ENCODE measurements at places on chromosomes 6 and 20.

DNA sequence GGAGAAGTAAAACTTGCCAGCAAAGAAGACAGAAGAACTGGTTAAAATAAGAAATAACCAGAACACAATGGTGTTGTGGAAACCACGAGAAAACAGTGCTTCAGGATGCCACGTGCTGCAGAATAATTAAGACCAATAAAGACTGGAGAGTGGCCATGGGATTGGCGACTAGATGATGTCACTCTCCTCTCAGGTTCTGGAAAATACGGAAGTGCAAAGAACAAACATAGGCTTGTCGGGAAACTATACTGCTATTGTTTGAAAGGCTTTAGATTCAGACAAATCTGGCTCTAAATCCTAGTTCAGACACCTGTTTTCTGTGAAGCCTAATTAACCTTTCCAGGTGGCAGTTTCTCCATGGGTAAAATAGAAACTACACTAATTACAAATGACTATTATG is 138.4 kb upstream of the STXBP5 start:
- DNase-seq: no peak

DNA sequence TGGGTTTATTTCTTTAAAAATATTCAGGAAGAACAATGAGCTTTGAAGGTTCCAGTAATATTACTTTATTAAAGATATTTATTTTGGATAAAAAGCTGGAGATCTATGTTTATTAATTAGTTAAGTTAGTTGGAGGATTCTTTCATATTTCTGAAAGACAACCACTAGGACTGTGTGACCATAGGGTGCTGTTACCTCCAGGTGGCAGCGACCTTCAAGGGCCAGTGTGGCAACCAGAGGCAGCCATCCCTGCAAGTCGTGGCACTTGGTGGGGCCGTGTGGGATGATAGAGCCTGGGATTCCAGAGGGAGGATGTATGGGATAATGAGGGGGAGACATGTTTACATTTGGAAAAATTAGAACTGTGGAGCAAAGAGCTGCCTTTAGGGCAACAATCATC is 95.5 kb upstream of the SCP2D1 start:
- no peak for DNase-seq

GRCh38 chr6:105892577-105893262 is 193.4 kb upstream of the PRDM1 start:
- no peak for DNase-seq

GRCh38 chr6:12608016-12608860 is 108.3 kb upstream of the PHACTR1 start:
- DNase-seq: no peak

GRCh38 chr6:151585741-151586140 is 91.9 kb downstream of the CCDC170 start:
- DNase-seq: peak; percentile 47

DNA sequence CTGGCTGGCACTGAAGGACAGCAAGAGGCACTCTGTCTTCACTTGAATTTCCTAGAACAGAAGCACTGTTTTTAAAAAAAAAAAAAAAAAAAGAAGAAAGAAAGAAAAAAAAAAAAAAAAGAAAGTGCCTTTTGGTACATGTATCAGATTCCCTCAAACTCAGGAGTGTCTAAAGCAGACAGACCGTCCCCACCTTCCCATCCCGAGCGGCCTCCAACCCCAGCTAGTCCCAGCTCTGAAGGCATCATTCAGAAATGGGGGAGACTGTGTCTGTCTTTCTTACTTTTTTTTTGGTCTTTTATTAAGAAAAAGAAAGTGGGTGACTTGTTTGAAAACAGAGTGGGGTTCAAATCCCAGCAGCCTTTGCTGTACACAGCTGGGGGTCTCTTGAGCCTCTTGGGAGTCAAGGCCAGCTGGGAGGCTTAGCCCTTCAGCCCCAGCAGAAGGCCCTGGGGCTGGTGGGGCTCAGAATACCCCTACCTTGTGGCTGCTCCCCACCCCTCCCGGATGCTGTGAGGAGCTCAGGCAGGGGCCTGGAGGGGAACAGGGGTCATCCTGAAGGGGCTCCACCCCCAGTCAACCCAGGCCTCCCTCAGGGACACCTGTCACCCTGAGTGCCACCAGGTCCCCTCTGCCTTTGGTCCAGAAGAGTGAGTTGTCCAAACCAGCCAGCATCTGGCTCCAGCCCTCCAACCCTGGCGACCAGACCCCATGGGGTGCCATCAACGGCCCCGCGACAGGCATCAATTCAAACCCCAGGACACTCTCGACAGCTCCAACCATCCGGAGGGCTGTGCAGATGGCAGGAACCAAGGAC is 128.3 kb downstream of the TAF4 start:
- no peak for DNase-seq

GRCh38 chr6:118709859-118710350 is 58.5 kb upstream of the CEP85L start:
- DNase-seq: peak; percentile 73

DNA sequence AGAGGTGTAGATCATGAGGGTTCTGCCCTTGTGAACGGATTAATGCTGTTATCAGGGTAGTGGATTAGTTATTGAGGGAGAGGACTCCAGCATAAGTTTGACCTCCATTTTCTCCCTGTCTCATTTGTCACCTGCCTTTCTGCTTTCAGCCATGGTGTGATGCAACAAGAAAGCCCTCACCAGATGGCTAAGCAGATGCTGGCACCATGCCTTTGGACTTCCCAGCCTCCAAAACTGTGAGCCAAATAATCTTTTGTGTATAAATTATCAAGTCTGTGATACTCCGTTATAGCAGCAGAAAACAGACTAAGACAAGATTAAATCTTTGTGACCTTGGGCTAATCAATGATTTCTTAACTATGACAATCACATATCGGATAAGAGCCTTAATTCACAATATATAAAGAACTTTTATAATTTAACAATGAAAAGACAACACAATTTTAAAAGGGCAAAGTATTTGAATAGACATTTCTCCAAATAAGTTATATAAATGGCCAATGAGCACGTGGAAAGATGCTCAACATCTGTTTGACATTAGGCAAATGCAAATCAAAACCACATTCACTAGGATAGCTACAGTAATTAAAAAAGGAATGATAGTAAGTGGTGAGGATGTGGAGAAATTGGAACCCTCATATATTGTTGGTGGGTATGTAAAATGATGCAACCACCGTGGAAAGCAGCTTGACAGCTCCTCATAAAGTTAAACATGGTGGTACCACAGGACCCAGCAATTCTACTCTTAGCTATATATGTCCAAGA is 45.3 kb upstream of the IFNGR1 start:
- no peak for DNase-seq

DNA sequence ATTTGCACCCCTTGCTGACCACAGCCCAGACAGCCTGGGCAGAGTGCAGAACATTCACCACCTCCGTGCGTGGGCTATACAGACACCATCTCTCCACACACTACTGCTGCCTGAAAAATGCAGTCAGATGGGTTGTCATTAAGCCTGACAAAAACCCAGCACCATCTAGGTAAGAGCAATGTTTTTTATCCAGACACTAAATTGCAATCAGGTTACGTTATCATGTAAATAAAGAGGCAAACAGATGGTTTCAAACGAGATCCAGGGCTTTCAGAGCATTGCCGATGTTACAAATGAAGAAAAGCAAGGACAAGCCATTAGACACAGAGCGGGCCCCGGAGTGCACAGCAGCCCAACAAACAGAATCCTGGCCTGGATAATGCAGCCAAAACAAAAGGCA is 269.6 kb downstream of the PKHD1 start:
- DNase-seq: no peak

GRCh38 chr20:14845199-14846160 is 508.1 kb upstream of the FLRT3 start:
- DNase-seq: no peak

DNA sequence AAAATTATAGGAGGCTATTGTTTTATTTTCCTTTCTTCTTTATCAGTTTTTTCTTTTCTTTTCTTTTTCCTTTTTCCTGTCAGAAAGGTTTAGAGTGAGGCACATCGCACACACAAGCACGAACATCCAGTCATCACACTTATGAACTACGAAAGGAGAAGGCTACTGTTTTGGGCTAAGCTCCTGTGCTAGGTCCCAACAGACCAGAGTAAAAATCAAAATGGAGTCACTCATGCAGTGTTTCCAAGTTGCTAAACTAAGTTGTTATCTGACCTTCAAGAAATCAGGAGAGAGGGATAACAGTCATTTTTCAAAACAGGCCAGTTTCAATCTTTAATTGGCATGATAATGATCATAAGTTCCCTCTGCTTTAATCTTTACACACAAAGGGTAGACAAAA is 93.6 kb downstream of the CD24 start:
- DNase-seq: no peak

- no peak for DNase-seq
Observed at GRCh38 chr6:6651335-6651734, 62.8 kb downstream of the LY86 start.

DNA sequence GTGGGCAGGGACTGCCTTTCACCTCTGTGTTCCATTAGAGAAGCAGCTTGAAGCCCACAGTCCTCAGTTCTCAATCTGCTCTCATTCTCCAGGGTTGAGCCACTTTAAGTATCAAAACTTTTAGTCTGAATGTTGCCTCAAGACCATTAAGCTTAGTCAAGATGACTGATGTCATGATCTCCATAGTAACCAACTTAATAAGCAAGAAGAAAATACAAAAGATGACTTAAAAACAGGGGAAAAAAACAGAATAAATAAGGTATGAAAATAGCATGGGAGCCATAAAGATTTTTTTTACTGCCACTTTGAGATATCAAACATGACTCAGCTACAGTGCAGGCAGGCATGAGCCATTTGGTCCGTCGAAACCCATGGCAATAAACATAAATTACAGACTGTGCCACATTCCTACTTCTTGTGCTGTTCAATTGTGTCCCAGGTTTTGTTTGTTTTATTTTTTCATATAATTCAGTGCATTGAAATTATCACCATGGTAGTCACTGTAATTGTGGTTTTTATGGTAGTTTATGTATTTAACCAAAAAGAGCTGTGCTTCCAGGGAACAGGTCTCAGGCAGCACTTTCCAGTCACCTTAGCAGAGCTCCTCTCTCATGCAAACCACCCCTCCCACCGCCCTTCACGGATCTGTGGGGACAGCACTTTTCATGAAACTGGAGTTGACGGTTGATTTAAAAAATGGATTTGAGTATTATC is 156.5 kb upstream of the INSM1 start:
- no peak for DNase-seq

GRCh38 chr6:163249651-163250101 is 164.8 kb upstream of the QKI start:
- no peak for DNase-seq

GRCh38 chr6:24987446-24988115 is 51.8 kb upstream of the RIPOR2 start:
- DNase-seq: no peak

- no peak for DNase-seq
Observed at GRCh38 chr6:167645368-167645767, 181.3 kb upstream of the AFDN start.

DNA sequence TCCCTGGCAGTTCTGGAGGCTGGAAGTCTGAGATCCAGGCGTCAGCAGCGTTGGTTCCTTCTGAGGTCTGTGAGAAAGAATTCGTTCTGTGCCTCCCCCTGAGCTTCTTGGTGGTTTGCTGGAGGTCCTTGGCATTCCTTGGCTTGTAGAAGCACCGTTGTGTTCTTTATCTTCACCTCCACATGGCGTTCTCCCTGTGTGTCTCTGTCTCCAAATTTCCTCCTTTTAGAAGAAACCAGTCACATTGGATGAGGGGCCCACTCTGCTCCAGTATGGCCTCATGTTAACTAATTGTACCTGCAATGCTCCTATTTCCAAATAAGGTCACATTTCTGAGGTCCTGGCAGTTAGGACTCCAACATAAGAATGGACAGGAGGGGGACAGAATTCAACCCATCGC is 73.0 kb upstream of the BACH2 start:
- no peak for DNase-seq

GRCh38 chr6:2756687-2757224 is 6.0 kb upstream of the MYLK4 start:
- DNase-seq: no peak

- DNase-seq: no peak
Observed at GRCh38 chr6:151722342-151722741, 85.1 kb upstream of the ESR1 start.

GRCh38 chr6:36346486-36347273 is 10.0 kb upstream of the BNIP5 start:
- no peak for DNase-seq

DNA sequence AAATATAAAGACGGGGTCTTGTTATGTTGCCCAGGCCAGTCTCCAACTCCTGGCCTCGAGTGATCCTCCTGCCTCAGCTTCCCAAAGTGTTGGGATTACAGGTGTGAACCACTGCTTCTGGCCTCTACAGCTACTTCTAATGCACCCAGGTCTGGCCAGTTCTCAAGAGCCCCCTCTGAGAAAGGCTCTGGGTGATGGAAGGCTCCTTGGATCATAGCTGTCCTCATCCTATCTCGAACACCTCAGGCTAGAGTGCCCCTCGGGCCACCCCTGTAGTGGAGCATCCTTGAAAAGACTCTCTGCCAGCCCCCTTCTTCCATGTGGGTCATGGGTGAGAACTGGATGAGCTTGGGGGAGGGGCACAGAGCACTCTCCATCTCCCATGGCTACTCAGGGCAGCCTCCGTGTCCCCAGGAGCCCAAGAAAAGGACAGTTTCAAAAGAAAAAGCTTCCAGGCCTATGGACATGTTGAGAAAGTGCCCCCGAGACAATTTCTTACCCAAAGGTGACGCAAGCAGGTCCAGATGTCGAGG is 714 bp upstream of the MYLK2 start:
- DNase-seq: no peak

- DNase-seq: no peak
Observed at GRCh38 chr20:35181731-35182130, 9.9 kb downstream of the PROCR start.

GRCh38 chr6:43257367-43258145 is 14.3 kb downstream of the TTBK1 start:
- no peak for DNase-seq

GRCh38 chr20:722822-723644 is 45.3 kb downstream of the SLC52A3 start:
- DNase-seq: no peak

- DNase-seq: no peak
Observed at GRCh38 chr6:19848465-19849029, 11.4 kb downstream of the ID4 start.

DNA sequence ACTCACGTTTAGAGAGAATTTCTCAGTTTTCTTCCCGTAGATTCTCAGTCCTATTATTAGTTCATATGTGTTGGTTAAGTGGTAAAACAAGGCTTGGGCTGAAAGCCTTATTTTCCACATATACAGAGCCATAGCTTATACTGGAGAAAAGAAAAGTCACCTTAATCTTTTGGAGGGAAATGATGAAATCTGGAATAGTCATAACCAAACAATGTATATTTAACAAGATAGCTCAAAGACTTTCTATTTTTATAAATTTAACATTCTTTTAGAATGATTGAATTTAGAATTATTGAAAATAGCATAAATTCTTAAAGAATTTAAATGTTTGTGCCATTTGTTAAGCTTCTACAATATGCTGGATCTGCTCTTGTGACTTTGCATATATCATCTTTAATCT is 85.8 kb downstream of the CDKAL1 start:
- no peak for DNase-seq

DNA sequence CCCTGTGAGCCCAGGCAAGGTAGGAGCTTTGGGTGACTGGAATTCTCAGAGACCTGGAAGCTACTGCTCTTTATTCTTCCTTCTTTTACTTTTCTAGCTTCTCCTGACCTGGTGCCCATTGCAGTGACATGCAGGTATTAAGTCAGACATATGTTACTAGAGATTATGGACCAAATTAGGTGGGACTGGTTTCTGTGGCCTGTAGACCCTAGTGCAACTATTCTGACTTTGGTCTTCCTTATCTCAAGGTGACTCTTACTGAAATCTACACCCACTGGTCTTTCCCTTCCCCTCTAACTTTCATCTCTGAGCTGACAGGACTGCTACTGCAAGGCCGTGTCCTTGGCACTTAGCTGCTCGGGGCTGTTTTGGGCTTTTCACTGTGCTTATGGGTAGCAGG is 24.4 kb upstream of the TMEM217 start:
- DNase-seq: no peak

Measured in NCI-H524 treated with DMSO at 0.1 percent for 48 hours (cell line).